Suppressor macrophage treated with lipopolysaccharide for 1 hour (primary cell): ENCODE measurements at places on chromosomes 5 and 9.
A peak's percentile ranks its signal among the peaks of the same experiment; 100 is the strongest.

- DNase-seq: no peak
Observed at GRCh38 chr9:36576866-36577265, 4.2 kb downstream of the MELK start.

DNA sequence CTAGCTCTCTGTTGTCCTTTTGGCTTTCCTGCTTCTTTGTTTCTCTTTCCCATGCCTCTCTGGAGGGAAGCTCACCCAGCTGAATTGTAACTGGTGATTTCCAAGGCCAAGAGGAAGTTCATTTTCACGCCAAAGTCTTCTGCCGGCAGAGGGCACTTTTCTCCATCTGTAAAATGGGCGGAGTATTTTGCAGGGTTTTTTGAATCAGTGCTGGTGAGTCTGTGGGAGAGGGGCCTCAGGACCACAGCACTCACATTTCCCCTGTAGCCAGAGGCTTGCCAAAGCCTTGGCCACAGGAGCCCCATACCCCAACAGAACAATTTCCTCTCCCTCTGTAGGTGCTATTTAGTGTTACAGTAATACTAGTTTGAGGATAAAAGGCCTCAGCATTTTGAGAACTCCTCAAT is 42.3 kb upstream of the MATR3 start:
- DNase-seq: peak; percentile 73

DNA sequence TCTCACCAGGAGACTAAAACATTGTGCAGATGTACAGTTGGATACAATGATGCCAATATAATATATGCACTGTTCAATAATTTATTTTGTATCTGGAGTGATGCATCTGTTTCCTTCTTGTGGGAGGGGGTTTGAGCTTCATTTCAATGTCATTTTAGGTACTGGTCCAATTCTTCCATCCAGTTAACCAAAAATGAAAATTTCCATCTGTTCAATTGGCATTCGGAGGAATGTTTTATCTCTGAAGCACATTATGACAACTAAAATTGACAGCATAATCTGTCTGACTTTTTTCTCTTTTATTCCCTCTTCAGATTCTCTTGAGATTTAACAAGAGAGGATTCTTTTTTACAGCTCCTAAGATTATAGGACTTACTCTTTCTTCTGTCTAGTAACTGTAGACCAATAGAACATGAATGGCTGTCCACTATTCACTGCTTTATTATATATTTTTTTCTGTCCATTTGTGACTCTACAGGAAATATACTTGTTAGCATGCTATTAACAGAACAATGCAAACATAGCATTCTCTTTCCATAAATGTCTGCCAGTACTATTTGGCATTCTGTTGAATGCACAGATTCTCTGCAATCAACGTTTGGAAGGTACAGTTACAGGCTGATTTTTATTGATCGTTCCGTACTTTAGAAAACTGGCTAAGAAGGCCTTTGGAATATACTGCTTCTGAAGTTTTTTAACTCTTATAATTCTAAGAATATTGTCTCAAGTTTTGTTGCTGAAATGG is 57.8 kb downstream of the NDUFAF2 start:
- DNase-seq: no peak

DNA sequence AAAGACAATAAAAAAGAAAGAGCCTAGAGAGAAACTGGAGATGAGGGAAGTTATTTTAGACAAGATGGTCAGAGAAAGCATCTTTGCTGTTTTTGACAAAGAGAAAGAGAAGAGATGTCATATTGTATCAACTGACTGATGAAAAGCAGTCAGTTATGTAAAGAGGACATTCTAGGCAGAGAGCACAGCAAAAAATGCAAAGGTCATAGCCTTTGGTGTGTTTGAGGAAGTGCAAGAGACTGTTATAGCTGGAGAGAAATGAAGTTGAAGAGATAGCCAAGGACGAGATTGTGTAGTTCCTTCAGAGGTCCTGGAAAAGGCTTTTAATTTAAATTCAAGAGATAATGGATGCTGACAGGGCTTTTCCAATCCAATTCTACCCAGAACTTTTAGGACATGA is 342.4 kb downstream of the RASEF start:
- peak; percentile 10 for DNase-seq

DNA sequence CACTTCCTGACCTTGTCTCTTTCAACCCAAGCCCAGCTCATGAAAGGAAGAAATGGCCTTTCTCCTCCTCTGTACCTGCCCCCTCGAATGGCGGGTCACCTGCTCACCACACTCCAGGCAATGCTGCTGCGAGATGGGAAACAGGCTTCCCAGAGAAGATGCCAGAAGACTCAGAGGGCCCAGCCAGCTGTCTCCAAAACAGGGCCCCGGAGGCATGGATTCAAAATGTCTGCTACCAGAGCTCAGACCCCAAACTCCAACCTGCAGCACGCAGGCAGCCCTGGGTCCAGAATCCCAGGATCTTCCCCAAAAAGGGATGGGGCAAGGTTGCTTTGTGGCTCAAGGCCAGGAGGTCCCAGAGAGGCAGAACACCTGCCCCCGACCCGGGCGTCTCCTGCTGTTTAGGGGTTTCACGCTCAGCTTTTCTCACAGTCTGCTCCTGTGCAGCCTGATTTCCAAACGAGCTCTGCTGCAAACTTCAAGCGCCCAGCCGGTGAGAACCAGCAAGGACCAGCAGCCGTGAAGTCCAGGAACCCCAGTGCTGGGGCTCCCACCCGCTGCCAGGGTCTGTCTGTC is 42.5 kb downstream of the VAV2 start:
- no peak for DNase-seq

- no peak for DNase-seq
Observed at GRCh38 chr5:24649531-24649930, 4.8 kb upstream of the CDH10 start.

GRCh38 chr5:93602241-93603077 is 19.4 kb downstream of the NR2F1 start:
- no peak for DNase-seq

DNA sequence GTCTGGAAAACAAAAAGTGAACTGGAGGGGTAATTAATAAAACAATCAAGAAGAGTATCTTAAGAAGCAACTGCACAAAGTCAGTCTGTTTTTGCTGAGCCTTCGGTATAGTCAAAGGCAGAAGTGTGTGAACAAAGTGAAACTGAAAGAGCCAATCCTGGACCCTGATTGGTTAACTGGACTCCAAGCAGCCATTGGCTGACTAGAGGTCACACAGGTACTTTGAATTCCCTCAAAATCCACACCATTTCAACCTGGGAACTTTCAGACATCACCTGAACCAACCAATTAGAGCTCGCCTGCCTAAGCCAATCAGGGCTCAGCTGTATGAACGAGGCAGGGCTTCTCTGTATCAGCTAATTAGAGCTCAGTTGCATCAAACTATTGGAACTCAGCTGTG is 286.7 kb downstream of the TLE4 start:
- DNase-seq: peak; percentile 56

GRCh38 chr9:34993502-34994259 is 4.1 kb downstream of the DNAJB5 start:
- DNase-seq: peak; percentile 98

GRCh38 chr5:176133289-176133870 is 104.8 kb upstream of the SIMC1 start:
- no peak for DNase-seq
